Upper lobe of right lung (tissue), 1 donor: ENCODE measurements at places on chromosomes 16 and 17. TPM values are rescaled to one million over a fixed set of nuclear protein-coding genes. Genes with fewer than 3 reads are reported as not detected.
A peak's percentile ranks its signal among the peaks of the same experiment; 100 is the strongest.

Gene ELP5
- 35.0 TPM for total RNA-seq

Gene RASD1
- 39.2 TPM for total RNA-seq

Gene HCRT
- not detected for total RNA-seq

Gene CA7
- not detected for total RNA-seq

- peaks cover 42% of the 10 kb centered on the region for H3K4me1 ChIP-seq
- no peaks in the 10 kb centered on the region for H3K27me3 ChIP-seq
- H3K4me3 ChIP-seq: no peak overlapping the region
- no peak for DNase-seq
- peak overlapping the region; percentile 73 for H3K27ac ChIP-seq
- H3K36me3 ChIP-seq: peaks cover 83% of the 10 kb centered on the region
These were observed 28.2 kb downstream of the AXIN2 start for GRCh38 chr17:65533056-65533745.

- H3K36me3 ChIP-seq: no peaks in the 10 kb centered on the region
- H3K4me3 ChIP-seq: peak overlapping the region; percentile 55
- no peaks in the 10 kb centered on the region for H3K27me3 ChIP-seq
- H3K27ac ChIP-seq: no peak overlapping the region
These were observed 610 bp downstream of the C16orf74 start for GRCh38 chr16:85750146-85750826.

- H3K4me1 ChIP-seq: no peaks in the 10 kb centered on the region
- no peaks in the 10 kb centered on the region for H3K27me3 ChIP-seq
- no peak overlapping the region for H3K4me3 ChIP-seq
- no peaks in the 10 kb centered on the region for H3K36me3 ChIP-seq
- no peak for DNase-seq
These were observed 104.8 kb upstream of the NUDT7 start for GRCh38 chr16:77617553-77617952.

DNA sequence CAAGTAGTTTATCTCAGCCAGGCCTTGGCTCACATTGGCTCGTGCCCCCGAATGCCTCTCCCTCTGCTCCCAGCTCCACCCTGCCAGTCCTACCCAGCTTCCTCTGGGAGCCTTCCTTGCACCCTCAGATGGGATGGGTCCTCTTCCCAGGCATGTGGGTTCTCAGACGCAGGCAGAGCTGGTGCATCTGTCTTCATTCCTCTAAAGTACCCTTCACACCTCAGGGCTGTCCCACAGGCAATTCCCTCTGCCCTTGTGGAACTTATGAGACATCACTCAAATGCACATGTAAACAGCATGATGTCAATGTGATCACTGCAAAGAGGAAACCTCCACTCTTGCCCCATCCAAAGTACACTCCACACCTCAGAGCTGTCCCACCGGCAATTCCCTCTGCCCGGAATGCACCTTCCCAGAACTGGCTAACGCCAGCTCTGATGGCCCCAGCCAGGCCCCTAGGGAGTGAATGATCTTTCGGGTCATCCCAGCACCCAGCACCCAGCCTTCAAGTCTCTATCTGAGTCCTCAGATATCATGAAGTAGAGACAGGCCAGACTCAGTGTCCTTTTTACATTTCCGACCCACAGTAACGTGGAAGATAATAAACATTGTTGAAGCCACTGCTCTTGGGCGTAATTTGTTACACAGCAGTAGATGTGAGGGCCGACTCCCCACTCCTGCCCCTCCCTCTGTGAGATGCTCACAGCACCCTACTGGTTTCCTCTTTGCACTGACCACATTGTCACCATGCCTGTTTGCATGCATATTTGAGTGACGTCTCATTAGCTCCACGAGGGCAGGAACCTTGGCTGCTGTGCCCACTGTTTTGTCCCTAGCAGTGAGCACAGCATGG lies 85.4 kb downstream of the N4BP1 start:
- no peaks in the 10 kb centered on the region for H3K27me3 ChIP-seq
- H3K27ac ChIP-seq: no peak overlapping the region
- DNase-seq: no peak
- no peaks in the 10 kb centered on the region for H3K36me3 ChIP-seq
- no peak overlapping the region for H3K4me3 ChIP-seq

DNA sequence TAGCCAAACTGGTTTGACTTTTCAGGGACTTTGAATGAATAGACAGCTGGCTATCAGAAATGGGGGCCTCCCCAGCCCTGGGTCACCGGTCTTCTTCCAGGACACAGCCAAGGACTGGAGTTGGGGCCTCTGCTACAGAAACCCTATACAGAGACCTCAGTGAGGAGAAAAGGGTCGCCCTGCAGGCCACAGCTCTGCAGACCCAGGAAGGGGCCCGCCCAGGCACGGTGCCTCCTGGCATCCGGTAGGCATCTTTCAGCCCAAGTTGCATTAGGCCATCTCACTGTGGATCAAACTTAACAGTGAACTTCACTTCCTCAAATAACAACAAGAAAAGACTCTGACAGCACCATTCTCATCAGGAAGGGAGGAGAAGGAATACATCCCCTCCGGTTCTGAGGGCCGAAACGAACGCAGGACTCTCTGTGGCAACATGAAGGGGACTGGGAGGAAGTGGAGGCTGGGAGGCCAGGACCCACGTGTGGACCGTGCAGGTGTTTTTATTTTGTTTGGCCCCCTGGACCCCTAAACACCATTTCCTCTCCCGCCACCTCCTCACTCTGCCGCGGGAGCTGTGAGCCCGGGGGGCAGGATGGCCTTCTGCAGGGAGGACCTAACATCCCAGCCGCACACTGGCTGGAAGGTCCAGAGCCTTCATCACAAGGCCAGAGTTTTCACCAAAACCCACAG lies 7.2 kb downstream of the SLC38A10 start:
- peaks cover 33% of the 10 kb centered on the region for H3K36me3 ChIP-seq
- H3K4me3 ChIP-seq: no peak overlapping the region
- peak overlapping the region; percentile 36 for H3K27ac ChIP-seq
- H3K4me1 ChIP-seq: peaks cover 39% of the 10 kb centered on the region

GRCh38 chr16:58035356-58036170 lies 10.0 kb downstream of the MMP15 start:
- DNase-seq: peak; percentile 57
- H3K4me1 ChIP-seq: peaks cover 26% of the 10 kb centered on the region
- no peaks in the 10 kb centered on the region for H3K27me3 ChIP-seq
- peaks cover 15% of the 10 kb centered on the region for H3K36me3 ChIP-seq
- no peak overlapping the region for H3K27ac ChIP-seq
- H3K4me3 ChIP-seq: no peak overlapping the region

DNA sequence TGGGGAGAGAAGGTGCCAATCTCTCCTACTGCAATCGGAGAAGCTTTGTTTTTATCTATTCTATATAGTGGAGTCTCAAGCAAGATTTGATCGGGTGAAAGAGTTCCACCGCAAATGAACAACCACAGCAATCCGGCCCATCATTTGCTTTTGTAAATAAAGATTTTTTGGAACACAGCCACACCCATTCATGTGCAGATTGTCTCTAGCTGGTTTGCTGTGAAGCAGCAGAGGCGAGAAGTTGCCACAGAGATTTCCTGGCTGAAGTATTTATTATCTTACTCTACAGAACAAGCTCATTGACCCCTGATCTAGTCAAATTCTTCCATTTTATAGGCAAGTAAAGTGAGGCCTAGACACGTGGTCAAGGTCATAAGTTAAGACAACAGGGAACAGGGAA lies 195.5 kb upstream of the TNRC6C start:
- no peak for DNase-seq
- no peaks in the 10 kb centered on the region for H3K4me1 ChIP-seq
- no peak overlapping the region for H3K27ac ChIP-seq
- H3K36me3 ChIP-seq: no peaks in the 10 kb centered on the region

DNA sequence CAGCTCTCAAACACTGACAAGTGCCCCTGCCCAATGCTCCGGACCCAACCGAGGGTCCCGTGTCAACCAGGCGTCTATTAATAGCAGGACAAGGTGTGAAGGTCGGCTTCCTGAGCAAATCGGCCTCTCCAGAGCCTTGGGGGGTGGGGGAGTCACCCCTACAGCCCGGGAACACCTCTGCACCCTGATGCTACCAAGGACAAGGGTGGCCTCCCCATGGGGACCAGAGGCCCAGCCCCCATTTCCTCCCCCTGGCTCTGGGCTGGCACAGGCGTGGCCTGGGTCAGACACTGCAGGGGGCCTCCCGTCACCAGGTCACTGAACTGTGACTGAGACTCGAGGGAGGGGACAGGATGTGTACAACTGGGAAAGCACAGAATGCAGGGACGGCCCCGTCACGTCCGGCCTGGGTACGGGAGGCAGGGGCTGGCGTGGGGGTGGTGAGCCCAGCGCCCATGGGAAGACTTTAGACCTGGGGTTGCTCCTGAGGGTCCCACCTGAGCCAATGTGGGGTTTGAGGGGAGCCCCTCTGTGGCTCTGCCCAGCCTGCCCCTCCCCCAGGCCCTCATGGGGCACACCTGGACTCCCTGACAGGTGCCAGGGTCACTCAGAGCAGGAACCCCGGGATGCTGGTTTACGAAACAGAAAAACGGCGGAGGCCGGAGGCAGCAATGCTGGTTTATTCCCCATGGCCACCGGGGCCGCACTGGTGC lies 579 bp upstream of the CYBA start:
- H3K4me3 ChIP-seq: peak overlapping the region; percentile 78
- H3K4me1 ChIP-seq: peaks cover 21% of the 10 kb centered on the region

DNA sequence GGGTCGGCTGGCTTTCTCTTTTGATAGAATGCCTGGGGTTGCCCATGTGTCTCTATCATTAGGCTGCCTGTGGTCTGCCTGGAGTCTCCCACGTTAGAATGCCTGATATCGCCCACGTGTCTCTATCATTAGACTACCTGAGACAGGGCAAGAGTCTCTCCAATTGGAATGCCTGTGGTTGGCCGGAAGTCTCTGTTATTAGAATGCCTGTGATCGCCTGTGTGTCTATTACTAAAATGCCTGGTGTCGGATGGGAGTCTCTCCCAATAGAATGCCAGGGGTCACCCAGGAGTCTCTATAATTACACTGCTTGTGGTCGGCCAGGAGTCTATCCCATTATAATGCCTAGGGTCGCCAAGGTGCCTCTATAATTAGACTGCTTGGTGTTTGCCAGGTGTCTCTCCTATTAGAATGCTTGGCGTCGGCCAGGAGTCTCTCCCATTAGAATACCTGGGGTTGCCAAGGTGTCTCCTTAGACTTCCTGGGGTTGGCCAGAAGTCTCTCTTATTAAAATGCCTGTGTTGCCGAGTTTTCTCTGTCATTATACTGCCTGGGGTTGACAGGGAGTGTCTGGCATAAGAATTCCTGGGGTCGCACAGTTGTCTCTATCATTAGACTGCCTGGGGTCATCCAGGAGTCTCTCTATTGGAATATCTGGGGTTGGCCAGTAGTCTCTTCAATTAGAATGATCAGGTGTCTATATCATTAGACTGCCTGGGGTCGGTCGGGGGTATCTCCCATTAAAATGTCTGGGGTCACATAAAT lies 2272.8 kb downstream of the TP53TG3F start:
- H3K4me1 ChIP-seq: no peaks in the 10 kb centered on the region
- no peak overlapping the region for H3K27ac ChIP-seq
- H3K36me3 ChIP-seq: no peaks in the 10 kb centered on the region
- no peaks in the 10 kb centered on the region for H3K27me3 ChIP-seq
- H3K4me3 ChIP-seq: no peak overlapping the region

GRCh38 chr16:50808929-50809538 lies 67.1 kb downstream of the CYLD start:
- H3K4me1 ChIP-seq: no peaks in the 10 kb centered on the region
- H3K4me3 ChIP-seq: no peak overlapping the region
- no peak for DNase-seq
- H3K27ac ChIP-seq: no peak overlapping the region

- H3K4me1 ChIP-seq: no peaks in the 10 kb centered on the region
- DNase-seq: no peak
- H3K27me3 ChIP-seq: no peaks in the 10 kb centered on the region
- no peaks in the 10 kb centered on the region for H3K36me3 ChIP-seq
- H3K27ac ChIP-seq: no peak overlapping the region
These were observed 93.1 kb downstream of the SALL1 start for GRCh38 chr16:51057969-51058337.
